ENCODE measurements at places on chromosomes 4 and X. TPM values are rescaled to one million over a fixed set of nuclear protein-coding genes. Genes with fewer than 3 reads are reported as not detected.

The HMX1 gene
- polyA plus RNA-seq: not detected

The HTN3 gene
- polyA plus RNA-seq: not detected

The GPR82 gene
- 0.25 TPM for polyA plus RNA-seq

The CXorf65 gene
- 1.6 TPM for polyA plus RNA-seq

DNA sequence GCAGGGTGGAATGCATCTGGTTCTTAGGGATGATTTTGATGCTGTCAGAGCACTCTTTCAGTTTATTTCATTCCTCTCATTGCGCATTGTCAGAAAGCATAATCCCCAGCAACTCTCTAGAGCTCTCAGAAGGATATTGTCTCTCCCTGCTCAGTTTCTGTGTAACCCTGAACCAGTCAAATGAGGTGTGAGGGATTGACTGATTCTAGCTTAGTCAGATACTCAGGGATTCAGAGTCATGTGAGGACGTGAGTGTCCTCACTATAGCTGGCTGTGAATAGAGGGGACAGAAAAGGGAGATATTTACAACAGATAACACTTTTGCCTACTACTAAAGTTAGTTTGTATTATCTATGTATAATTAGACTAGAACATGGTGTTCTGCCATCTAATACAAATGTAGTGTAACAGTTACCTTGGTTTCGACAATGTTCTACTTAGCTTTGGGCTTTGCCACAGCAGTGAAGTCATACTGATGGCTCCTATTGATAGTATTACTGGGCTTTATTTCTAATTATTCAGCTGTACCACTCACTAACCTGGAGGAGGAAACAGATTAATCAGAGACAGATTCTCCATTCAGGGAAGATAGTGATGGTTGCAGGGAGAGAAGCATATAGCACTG, 19.5 kb downstream of the AP1AR start:
- DNase-seq: no peak

GRCh38 chr4:86876894-86877685, 15.1 kb downstream of the C4orf36 start:
- DNase-seq: no peak

DNA sequence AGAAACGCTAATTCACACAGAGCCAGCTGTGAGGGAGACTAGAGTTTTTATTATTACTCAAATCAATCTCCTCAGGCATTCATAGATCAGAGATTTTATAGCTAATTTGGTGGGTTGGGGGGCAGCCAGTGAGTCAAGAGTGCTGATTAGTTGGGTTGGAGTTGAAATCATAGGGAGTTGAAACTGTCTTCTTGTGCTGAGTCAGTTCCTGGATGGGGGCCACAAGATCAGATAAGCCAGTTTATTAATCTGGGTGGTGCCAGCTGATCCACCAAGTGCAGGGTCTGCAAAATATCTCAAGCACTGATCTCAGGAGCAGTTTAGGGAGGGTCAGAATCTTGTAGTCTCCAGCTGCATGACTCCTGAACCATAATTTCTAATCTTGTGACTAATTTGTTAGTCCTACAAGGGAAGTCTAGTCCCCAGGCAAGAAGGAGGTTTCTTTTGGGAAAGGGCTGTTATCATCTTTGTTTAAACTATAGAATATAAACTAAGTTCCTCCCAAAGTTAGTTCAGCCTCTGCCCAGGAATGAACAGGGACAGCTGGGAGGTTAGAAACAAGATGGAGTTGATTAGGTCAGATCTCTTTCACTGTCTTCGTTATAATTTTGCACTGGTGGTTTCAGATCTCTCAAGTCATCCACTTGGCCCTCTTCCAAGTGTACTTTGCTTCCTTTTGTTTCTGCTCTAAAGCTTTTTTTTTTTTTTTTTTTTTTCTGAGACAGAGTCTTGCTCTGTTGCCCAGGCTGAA, 5.4 kb upstream of the NAA11 start:
- DNase-seq: no peak

Measured in CD4-positive, CD25-positive, alpha-beta regulatory T cell (primary cell).